ENCODE measurements at places on chromosomes 2 and 18.

GRCh38 chr2:69985688-69986087, 24.3 kb upstream of the ASPRV1 start:
- no peak for DNase-seq

GRCh38 chr2:33022989-33023727, 76.4 kb downstream of the LTBP1 start:
- no peak for DNase-seq

DNA sequence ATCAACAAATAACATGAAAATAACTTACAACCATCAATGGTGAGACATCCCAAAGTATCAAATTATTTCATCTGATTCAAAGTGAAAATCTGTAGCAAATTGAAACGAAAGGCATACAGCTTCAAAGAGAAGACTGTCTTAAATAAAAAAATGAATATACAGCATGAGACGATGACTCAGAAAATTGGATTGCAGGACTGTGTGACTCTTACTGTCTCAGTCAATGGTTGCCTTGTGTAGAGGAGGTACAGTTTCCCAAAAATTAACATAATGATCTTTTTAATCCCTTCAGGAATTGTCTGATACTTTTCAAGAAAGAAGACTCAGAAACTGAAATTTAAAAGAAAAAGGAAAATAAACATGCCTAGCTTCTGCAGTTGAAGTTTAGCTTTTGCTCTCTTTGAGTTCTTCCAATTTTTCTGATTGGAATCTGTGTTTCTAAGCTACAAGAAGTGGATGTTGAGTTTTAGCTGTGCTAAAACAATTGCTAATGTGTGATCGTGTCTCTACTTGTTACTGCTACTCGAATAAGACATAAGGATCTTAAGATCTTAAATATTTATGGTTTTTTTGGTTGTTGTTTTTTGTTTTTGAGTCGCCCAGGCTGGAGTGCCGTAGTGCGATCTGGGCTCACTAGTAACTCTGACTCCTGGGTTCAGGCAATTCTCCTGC, 41.1 kb upstream of the EPB41L3 start:
- DNase-seq: no peak

DNA sequence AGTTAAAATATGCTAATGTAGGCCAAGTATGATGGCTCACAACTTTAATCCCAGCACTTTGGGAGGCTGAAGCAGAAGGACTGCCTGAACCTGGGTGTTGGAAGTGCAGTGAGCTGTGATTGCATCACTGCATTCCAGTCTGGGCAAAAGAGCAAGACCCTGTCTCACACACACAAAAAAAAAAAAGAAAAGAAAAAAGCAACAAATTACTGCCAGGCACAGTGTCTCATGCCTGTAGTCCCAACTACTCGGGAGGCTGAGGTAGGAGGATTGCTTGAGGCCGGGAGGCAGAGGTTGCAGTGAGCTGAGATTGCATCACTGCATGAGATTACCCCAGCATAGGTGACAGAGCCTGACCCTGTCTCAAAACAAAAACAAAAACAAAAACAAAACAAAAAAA, 110.6 kb downstream of the PRELID3A start:
- no peak for DNase-seq

- DNase-seq: no peak
Observed at GRCh38 chr18:56431551-56431950, 206.8 kb downstream of the TXNL1 start.

- no peak for DNase-seq
Observed at GRCh38 chr2:218047536-218048225, 21.4 kb upstream of the RUFY4 start.

GRCh38 chr2:138020432-138020831, 56.2 kb downstream of the HNMT start:
- DNase-seq: no peak

GRCh38 chr2:68813596-68813995, 57.6 kb downstream of the BMP10 start:
- no peak for DNase-seq

DNA sequence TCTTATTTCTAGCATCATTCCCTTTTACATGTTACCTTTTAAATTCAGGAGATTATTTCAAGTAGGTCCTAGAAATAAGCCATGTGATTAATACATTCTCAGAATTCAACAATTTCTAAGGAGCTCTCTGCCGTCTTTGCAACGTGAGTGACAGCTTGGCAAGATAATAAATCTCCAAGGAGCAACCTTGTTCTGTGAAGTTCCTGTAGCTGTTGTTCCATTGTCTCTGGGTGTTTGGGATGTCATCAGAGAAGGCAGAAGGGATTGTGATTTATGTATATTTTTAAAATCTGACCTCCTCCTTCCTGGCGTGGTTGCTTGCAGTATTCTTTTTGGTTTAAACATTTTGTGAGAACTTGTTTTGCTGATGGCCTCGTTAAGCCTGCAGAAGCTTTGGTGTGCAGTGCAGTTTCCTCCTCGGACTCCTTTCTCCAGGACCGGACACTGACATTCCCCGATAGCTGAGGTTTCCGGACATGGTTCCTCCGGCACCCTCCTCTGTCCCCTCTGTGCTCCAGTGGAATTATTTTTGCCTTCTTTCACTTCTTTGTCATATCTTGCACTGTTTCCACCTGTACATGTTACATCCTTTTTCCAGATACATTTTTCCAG, 33.7 kb downstream of the RAMP1 start:
- no peak for DNase-seq

GRCh38 chr2:21787941-21788340, 664.2 kb downstream of the TDRD15 start:
- DNase-seq: no peak

DNA sequence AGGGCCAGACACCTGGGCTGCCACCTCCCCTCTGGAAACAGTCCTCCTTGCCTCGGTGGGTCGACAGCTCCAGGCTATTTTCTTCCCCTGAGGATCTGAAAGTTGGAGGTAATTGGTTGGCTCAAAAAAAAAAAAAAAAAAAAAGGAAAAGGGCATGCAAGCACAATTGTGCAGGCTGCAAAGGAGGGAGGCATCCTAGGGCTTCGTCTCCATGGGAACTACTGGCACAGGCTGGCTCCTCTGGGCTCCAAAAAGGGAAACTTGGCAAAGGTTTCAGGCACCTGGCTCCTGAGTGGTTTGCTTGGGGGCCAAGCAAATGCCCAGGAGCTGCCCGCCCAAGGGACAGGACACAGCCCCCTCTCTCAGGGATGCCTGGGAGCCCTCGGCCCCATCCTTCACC, 1.1 kb upstream of the KCNIP3 start:
- DNase-seq: peak; percentile 16

DNA sequence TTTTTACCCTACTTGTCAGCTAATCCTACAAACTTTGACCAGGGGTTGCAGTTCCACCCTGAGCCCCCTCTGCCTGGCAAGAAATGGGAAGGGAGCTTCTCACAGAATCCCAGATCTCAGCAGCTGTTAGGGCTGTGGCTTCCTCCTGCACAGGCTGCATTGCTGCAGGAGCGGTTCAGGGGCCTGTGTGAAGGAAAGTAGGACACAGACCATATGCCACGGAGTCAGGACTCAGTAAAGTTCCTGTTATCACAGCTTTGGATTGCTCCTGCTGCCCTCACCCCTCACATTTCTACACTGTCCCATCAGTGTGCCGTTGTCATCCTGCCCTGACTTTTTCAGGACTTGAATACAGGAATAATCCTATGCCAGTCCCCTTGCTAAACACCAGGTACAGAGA, 62.8 kb upstream of the SP3 start:
- DNase-seq: no peak

GRCh38 chr18:5155218-5155906, 41.7 kb downstream of the AKAIN1 start:
- DNase-seq: no peak

DNA sequence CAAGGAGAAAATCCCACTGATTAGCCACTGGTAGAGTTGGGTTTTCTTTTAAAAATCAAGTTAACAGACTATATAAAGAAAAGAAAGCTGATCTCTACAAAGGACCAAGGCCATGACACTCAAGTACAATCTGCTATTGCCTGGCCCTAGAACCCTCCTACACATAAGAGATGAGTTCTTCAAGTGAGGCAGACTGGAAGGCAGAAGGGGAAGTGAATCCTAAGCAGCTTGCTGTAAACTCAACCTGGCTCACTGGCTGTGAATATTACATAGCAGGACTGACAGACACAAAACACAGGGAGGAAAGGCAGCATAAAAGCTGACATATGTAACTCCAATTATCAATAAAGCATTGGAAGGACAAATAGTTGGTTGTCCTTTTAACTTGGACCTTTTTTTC, 65.4 kb downstream of the TRIP12 start:
- no peak for DNase-seq

- no peak for DNase-seq
Observed at GRCh38 chr18:61443081-61443725, 110.0 kb downstream of the CDH20 start.

GRCh38 chr2:46177461-46178089, 119.6 kb upstream of the EPAS1 start:
- no peak for DNase-seq

DNA sequence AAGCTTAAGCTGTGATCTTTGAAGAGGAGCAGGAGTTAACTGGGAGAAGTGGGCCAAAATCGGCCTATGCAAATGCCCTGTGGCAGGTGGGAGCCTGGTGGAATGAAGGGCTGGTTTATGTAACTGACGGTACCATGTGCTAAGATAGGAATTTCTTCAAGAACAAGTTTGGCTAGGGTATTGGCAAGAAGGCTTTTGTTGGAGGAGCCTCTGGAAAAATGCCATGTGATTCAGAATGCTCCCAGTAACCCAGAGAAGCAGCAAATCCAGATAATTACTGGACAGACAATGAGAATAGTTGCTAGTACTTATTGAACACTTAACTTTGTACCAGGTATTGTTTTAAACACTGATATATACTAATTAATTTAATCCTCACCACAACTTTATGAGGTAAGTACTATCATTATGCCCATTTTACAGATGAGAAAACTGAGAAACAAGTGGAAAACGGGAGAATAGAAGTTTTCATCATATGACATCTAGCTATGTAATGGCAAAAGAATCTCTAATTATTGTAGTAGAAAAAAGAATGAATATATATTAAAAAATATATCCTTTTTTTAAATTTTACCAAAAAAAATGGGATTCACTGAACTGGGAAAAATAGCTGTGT, 9.1 kb upstream of the FAM124B start:
- DNase-seq: no peak

DNA sequence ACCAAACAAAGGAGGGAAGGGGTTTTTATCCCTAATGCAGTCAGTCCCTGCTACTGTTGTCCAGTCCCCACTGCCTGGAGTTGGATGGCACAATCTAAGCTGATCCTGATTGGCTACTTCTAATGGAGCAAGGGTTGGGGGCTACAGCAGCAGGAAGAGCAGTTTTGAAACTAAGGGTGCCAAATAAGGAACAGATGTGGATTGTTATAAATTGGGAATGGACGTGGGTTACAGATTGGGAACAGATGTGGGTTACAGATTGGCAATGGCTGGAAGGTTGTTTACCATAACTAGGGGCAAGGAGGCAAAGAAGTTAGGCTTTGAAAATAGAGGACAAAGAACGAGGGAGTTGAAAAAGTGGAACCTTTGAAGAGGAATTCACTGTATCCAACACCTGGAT, 16.0 kb upstream of the PROM2 start:
- no peak for DNase-seq

GRCh38 chr2:180722551-180723239, 257.7 kb upstream of the UBE2E3 start:
- DNase-seq: no peak

GRCh38 chr2:151423760-151424159, 14.1 kb downstream of the RIF1 start:
- DNase-seq: no peak

DNA sequence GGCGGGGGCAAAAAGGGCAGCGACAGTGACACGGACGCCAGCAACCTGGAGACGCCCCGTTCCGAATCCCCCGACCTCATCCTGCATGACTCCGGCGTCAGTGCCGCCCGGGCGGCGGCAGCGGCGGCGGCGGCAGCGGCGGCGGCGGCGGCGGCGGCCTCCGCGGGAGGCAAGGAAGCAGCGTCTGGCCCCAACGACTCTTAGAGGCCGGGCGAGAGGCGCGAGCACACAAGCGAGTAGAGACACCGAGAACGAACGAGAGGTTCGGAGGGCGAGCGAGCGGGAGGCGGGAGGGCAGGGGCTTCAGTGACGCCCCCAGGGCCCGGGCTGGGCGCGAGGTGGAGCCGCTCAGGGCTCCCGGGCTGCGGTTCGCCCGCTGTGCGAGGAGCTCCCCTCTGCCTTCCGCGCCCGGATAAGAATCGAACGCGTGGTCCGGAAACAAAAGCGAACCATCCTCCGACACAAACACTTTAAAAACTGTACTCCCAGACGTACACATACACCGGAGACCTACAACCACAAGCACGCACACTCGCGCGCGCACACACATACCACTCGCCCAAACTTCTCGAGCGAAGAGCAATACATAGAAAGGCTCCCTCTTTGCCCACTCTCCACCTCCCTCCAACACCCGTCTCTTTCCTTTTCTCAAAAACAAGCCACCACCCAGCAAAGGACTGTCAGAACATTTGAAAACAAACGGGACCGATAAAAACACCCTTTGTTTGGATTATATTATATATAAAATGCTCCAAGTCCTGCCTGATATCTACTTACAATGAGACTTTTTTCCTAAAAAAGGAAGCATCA, 2.8 kb downstream of the SP9 start:
- no peak for DNase-seq

- DNase-seq: no peak
Observed at GRCh38 chr2:126963390-126963789, 64.7 kb downstream of the TEX51 start.

DNA sequence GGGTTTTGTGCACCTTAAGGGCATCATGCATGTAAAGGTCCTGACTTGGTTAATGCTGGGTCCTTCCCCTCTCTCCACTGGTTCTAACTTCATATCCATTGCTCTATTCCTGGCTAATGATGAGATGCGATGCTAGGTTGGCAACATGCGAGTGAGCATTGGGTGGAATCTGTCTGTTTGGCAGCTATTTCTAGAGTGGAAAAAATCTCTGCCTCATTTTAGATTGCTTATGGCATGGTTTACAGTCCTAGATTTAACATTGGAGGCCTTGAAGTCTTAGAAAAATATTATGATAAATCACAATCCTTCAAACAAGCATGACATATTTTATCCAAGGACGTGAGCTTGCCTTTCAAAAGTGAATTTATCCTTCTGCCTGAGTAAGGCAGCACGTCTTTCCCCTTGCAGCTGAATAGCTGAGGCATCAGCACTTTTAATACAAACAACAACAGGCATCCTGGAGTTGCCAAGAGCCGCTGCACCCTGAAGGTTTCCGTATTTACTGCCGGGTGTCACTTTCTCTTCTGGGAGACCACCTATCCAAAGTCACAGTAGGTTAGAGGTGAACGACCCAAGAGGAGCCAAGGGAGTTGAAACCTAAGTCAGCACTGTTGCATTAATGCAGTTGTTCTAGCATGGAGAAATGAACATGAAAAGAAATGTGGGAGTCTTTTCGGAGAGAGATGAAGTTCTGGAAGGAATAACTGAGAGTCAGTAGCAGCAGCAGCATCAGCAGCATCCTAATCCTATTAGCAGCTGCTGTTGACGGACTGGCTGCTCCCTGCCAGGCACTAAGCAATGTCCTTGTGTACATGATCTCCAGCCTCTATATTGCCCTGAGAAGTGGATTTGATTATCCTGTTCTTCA, 78.4 kb downstream of the MAPK4 start:
- DNase-seq: no peak

- DNase-seq: no peak
Observed at GRCh38 chr2:71551631-71551915, 98.2 kb downstream of the DYSF start.
